ENCODE measurements at places on chromosomes 7 and 10. TPM values are rescaled to one million over a fixed set of nuclear protein-coding genes. Genes with fewer than 3 reads are reported as not detected.

DNA sequence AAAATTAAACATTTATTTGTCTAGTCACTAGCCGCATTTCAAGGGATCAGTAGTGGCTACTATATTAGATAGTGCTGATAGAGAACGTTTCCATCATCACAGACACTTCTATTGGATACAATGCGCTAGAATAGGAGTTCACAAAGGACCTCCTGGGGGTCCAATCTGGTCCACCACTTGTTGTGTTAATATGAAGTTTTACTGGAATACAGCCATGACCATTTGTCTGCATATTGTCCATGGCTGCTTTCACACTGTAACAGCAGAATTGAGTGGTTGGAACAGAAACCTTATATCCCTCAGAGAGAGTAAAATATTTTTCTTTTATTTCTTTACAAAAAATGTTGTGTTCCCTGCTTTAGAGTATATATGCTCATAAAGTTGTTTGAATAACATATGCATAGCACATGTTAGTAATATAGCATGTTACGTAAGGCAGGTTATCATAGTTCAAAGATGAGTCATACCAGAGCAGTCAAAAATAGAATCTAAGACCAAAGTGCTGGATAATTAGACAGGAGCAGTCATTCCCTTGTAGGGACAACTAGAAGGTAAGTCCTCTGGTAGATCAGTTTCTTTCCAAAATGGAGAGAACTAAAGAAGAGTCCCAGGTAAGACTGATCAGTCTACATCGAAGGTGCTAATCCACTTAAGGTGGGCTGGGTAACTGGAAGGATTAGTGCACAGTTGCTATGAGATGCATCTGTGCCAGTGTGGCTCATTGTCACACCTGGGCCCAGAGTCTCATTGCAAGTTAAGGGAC lies 14.9 kb downstream of the BZW2 start:
- no peaks in the 10 kb centered on the region for H3K4me1 ChIP-seq
- no peak overlapping the region for H3K4me3 ChIP-seq
- H3K36me3 ChIP-seq, result no peaks in the 10 kb centered on the region
- DNase-seq, result no peak

GRCh38 chr7:108236681-108237415 lies 106.7 kb upstream of the LAMB4 start:
- no peaks in the 10 kb centered on the region for H3K4me1 ChIP-seq
- no peak for DNase-seq
- no peak overlapping the region for H3K4me3 ChIP-seq
- no peak overlapping the region for H3K27ac ChIP-seq

DNA sequence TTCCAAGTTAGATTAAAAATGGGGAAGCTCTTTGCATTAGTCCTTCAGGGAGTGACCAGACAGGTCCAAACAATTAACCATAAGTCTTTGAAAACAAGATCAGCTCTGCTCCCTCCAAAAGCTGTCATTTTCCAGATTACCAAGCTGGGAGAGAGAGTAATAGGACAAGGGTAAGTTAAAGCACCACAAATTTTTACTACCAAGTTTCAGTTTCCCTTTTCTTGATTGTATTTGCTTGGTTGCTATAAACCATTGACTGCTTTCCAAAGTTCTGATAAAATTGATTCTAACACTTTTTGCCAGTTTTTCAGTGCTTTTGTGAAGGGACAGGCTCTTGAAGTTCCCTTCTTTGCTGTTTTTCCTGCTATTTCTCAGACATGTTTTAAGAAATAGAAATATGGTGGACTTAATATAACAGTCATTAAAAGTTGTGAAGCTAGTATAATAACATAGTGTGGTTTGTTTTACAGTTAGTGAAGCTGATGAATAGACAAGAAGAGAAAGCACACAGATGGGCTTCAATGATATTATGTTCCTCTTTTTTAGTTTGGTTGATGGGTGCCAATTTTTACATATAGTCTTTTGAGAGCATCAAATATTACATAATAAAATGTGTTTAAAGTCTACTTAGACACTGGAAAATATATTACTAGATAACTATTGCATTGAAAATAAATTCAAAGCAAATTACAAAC lies 40.0 kb upstream of the ZNF365 start:
- H3K4me1 ChIP-seq, result no peaks in the 10 kb centered on the region
- H3K4me3 ChIP-seq, result no peak overlapping the region
- no peaks in the 10 kb centered on the region for H3K27me3 ChIP-seq
- H3K36me3 ChIP-seq, result no peaks in the 10 kb centered on the region
- no peak for DNase-seq
- H3K27ac ChIP-seq, result no peak overlapping the region

- no peaks in the 10 kb centered on the region for H3K4me1 ChIP-seq
- H3K4me3 ChIP-seq, result no peak overlapping the region
- no peaks in the 10 kb centered on the region for H3K36me3 ChIP-seq
These were observed 274.5 kb upstream of the MGMT start for GRCh38 chr10:129192344-129193128.

- no peaks in the 10 kb centered on the region for H3K27me3 ChIP-seq
- no peak overlapping the region for H3K4me3 ChIP-seq
- no peak overlapping the region for H3K27ac ChIP-seq
These were observed 66.0 kb downstream of the ZNF487 start for GRCh38 chr10:43502931-43503330.

ABCC2 gene
- total RNA-seq, result 2.5 TPM

NPSR1 gene
- not detected for total RNA-seq

DNA sequence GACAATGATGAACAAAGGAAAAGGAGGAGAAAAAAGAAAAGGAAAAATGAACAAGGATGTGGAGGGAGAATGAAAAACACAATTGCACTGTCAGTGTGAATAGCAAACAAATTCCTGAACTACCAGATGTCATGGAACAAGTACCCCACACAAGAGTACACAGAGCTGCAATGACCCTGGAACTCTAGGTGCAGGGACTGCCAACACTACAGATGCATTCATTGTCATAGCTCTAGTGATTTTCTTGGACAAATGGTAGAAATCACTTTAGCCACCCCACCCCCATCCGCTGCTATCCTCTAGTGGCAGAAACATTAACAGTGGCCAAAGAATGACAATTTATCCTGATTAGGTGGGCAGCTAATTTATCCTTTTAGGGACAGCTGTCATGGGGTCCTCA lies 3.1 kb downstream of the RNF133 start:
- no peak overlapping the region for H3K27ac ChIP-seq
- no peaks in the 10 kb centered on the region for H3K36me3 ChIP-seq
- H3K4me3 ChIP-seq, result no peak overlapping the region
- no peaks in the 10 kb centered on the region for H3K27me3 ChIP-seq
- no peak for DNase-seq
- no peaks in the 10 kb centered on the region for H3K4me1 ChIP-seq

NODAL gene
- not detected for total RNA-seq

Data from upper lobe of left lung (tissue), 6 donors.